Coronary artery (tissue), 2 donors: ENCODE measurements at places on chromosomes 13 and 19.

DNA sequence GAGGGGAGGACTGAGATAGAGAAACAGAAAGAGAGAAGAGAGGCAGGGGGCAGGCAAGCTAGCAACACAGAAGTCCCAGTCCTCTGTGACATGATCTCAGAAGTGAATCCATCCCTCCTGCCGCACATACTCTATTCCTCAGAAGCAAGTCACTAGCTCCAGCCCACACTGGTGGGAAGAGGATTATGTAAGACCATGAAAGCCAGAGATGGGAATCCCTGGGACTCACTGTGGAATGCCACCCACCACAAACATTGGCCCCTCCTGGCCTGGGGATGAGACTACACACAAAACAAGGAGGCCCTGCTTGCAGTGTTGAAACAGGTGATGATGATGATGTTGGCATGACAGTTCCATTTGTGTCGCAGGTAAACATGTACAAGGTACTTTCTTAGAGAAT lies 419.9 kb downstream of the IRS2 start:
- DNase-seq = no peak

GRCh38 chr19:51367565-51368365 lies 1.0 kb downstream of the CLDND2 start:
- DNase-seq = peak; percentile 100

GRCh38 chr19:44903602-44904425 lies 1.8 kb upstream of the APOE start:
- peak; percentile 84 for DNase-seq

DNA sequence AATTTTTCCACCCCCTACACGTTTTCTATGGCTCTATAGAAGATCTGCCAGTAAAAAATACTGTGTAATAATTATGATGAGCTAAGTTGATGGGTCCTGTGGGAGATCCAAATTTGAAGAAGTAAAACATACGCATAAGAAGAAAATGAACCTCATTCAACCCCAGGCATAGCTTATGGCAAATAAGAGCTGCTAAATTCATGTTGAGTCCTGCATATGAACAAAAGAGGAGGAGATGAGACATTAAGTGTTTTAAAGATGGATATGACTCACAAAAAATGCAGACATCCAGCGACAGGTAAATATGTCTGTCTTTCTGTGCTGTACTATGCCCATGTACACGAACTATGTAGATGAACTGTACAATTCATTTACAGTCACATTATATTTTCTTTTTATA lies 101.9 kb downstream of the LIG4 start:
- DNase-seq = no peak

- peak; percentile 53 for DNase-seq
Observed at GRCh38 chr13:112248406-112248760, 127.8 kb upstream of the SPACA7 start.

- DNase-seq = peak; percentile 85
Observed at GRCh38 chr13:97757807-97758206, 195.7 kb upstream of the IPO5 start.

DNA sequence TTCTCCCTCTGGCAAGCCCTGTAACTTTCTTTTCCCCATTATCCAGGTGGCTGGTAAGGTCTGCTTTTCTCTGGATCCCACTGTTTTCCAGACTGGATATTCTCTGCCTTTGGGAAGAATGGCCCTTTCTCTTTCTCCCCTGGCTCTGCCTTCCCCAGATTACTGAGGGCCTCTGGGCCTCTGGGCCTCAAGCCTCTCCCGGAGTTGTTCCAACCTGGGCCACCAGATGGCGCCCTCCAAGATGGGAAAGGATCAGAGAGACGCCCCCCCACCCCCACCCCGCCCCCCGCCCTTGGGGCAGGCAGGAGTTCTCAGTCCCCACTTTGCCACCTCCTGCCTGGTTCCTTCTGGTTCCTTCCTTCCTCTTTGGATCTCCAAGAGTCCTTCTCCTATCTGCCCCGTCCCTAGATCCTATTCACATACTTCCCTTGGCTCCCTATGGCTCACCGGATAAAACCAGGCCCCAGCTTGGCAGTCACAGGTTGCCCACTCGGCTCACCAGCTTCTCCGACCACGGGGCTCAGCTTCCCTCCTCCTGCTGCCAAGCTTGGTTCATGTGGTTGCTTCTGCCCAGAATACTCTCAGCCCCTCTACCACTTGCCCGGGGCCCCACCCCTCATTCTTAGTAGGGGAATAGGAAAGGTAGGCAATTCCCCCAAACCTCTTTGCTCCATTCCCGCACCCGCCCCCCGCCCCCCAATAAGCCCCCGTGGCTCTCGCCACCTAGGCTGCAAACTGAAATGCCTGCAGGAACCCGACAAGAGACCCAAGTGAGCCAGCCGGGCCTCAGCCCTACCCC lies 13.1 kb downstream of the EPS8L1 start:
- no peak for DNase-seq

DNA sequence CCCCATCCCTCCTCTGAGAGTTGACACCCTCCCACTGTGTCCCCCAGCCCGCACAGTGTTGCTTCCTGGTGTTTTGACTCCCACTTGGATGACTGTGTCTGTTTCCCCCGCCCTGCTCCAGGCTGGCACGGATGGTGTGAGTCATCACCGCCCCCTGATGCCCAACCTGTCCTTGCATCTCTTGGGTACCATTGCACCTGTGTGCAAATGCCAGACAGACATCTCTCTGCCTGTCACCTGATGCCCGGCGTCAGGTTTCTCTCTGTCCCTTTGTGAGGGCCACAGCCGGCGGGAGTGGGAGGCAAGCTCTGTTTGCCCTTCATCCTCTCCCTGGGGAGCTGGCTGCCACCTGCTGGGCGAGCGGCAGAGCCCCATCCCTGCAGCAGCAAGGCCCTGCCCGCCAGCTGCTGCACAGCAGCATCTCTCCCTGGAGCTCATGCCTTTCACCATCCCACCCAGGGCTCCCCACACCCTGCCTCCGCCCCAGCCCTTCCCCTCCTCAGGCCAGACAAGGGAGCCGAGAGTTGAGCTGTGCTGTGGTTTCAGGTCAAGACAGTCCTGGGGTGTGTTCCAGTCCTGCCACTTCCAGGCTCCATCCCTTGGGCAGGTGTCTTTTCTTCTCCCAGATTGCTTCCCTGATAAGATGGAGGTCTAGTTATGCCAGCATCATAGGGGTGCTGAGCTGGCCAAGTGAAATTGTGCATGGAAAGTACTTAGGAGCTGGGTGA lies 29.7 kb downstream of the NKPD1 start:
- no peak for DNase-seq

DNA sequence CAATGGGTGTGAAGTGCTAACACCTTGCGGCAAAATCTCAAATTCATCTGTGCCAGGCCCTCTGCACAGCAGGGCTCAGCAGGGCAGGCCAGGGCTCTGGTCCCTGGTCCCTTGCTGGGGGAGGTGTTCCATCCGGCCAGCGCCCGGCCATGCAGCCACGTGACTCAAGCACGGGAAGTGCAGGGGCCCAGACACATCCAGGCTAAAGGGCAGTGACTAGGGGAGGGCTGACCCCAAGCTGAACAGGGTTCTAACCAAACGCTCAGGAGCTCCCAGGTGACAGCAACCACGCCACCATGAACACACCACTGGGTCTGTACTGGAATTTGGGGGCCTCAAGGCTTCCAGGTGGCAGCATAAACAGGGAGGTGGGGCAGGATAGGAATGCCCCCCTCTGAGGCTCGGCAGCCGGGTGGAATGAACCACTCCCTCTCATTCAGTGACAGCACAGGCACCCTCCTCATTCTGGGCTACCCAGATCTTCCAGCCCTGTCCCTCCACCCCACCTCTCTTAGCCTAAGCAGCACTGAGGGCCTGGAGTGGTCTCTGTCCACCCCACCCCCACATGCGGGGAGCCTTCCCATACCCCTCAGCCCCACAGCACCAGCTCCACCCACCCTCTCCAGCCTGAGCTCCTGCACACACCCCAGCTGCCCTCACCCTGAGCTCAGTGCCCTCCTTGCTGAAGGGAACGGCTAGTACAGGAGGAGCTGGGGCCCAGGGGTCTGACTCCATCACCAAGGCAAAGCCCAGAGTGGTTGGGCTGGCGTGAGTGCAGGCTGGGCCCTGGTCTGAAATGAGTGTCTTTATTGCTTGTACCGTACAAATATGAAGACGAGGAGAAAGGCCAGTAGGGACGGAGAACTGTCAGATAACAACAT lies 5.3 kb upstream of the CCNP start:
- DNase-seq = no peak

- DNase-seq = no peak
Observed at GRCh38 chr13:80055847-80056246, 285.1 kb downstream of the SPRY2 start.

- DNase-seq = no peak
Observed at GRCh38 chr13:31556376-31556775, 182.9 kb upstream of the RXFP2 start.

DNA sequence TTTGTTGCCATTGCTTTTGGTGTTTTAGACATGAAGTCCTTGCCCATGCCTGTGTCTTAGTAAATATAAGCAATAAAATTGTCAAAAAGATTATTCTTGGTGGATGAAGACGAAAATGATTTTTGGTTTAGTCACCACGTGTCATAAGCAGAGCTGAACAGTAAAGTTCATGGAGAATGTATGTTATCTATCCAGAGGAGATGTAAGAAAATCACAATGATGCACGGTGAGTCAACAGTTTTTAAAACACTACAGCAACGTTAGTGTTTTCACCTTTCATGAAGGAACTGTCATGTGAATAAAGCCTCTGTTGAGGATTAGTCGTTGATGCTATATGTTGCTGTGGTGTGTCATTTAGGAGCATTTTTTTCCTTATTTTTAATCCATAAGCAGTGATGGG lies 137.6 kb downstream of the GPC6 start:
- DNase-seq = no peak

- no peak for DNase-seq
Observed at GRCh38 chr13:31320946-31321345, 121.2 kb downstream of the B3GLCT start.

GRCh38 chr19:7578127-7578526 lies 17.5 kb upstream of the CAMSAP3 start:
- no peak for DNase-seq

- no peak for DNase-seq
Observed at GRCh38 chr13:85755123-85755522, 44.1 kb downstream of the SLITRK6 start.

- DNase-seq = no peak
Observed at GRCh38 chr13:60220072-60220471, 56.3 kb upstream of the DIAPH3 start.

DNA sequence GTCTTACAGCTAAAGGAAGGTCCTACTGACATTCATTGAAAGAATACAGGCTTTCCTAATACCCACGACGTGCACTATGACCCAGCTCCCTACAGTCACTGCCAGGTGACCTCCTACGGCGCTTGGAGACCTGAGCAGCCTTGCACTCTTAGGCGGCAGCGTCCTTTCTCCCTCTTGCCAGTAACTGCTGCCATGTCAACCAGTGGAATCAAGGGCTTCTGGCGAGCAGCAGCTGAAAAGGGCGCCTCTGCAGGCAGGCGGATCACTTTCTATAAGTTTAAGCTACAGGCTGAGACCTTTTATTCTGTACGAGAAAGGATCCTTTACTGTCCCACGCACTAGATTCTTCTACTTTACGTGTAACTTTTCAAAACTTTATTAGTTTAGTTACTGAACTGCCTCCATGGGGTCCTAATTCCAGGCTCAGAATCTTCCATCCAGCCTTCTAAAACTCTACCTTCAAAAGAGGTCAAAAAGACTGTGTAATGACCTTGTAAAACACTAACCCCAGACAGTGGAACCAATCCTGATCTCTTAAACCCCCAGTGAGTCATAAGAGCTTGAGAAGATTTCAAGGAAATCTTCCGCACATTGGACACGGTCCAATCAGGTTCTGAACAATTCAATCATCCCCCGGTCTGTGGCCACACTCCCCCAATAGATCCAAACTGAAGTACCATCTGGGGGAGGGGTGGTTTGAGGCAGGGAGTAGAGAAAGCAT lies 1.9 kb downstream of the KCTD12 start:
- no peak for DNase-seq

GRCh38 chr13:95494082-95494681 lies 58.3 kb upstream of the CLDN10 start:
- DNase-seq = no peak

GRCh38 chr13:21595546-21595822 lies 8.5 kb downstream of the MICU2 start:
- DNase-seq = no peak

DNA sequence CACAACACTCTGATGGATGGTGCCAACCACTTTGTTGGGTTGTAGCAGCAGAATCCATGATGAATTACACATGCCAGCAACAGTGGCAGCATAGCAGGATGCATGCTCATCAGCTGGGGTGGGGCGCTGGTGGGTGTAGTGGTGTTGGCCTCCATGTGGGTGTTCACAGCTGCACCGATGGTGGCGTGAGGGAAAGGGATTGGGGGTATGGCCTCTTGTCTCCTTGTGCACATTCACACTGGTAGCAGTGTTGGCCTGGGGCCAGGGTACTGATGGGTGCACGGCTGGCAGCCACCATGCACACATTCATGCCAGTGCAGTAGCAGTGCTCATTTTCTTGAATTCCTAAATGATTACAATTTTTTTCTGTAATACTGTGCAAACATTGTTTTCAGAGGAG lies 2748.8 kb upstream of the PCDH20 start:
- no peak for DNase-seq

GRCh38 chr13:108226184-108226583 lies 8.0 kb downstream of the ABHD13 start:
- no peak for DNase-seq

DNA sequence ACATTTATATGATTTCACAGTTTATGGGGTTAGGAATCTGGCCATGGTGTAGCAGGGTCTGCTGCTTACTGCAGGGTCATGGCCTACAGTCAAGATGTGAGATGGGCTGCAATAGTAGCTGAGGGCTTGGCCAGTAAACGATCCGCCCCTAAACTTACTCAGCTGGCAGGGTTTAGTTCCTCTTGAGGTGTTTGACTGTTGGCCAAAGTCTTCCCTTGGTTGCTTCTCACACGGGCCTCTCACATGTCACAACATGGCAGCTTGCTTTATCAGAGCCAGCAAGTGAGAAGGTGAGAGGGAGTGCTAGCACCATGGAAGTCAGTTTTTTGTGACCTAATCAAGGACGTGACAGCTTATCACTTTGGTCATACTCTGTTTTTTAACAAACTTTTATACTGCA lies 77.1 kb downstream of the DNAJC3 start:
- no peak for DNase-seq

GRCh38 chr13:77067519-77067918 lies 40.6 kb upstream of the FBXL3 start:
- no peak for DNase-seq

- DNase-seq = no peak
Observed at GRCh38 chr13:36082396-36082795, 48.8 kb downstream of the DCLK1 start.
